ENCODE measurements at places on chromosomes 6 and 20.

DNA sequence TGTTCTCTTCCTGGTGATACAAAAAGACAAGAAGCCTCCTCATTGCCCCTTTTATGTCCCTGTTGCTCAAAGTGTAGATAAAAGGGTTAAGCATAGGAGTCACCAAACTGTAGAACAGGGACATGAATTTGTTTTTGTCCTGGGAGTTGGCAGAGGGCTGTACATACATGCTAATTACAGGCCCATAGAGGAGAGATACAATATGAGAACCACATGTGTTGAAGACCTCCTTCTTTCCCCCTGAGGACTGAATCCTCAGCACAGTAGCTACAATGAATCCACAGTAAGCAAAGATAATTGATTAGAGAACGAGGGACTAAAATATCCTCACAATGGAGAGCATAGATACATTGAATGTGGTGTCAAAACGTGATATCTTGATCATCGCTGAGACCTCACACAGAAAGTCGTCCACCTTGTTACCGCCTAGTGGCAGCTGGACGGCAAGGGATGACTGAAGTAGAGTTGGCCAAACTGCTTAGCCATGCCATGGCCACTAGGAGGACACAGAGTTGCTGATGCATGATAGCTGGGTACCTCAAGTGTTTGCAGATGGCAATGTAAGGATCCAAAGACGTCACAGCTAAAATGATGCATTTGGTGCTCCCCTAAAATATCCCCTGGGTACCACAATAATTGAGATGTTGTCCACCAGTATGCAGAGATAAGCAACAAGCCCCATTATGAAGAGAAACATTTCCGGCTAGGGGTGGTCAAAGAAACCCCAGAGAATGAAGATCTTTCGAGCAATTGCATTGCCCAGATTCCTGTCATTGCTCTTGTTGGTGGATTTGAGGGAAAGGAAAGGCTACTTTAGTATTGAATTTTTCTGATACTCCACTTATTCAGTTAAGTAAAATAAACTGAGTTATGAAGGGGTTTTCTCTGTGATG, 15.0 kb downstream of the OR2B3 start:
- no peak for DNase-seq

DNA sequence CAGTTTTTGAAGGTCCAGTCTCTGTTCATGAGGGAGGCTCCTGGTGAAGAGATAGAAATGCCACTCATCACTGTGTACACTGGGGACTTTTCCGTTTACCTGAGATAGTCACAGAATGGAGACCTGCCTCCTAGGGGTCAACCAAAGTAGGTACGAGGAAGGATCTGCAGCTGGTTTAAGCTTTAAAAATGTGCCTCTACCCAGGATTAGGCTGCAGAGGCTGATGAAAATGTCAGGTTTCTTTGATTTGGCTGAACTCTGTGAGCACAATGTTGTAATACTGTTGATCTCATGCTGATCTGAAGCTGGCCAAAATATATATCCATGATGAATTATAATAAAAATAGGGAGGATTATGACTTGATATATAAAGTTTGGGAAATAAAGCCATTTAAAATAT, 182.7 kb downstream of the ADAT2 start:
- no peak for DNase-seq

DNA sequence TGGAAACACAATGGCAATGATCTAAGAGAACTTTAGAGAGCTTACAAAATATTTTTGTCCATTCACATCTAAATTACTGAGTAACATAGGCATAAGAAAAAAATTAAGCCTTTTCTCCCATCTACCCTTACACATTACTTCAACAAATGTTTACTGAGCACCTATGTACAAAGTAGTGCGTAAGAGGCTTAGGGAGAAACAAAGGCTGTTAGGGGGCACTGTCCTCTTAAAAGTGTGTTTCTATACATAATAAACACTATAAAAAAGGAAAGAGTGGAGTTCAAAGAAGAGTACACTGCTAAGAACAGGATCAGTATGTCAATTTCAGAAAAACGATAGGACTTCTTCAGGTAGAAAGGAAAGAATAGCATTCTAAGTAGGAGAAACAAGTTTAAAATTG, 12.2 kb downstream of the ILRUN start:
- no peak for DNase-seq

- no peak for DNase-seq
Observed at GRCh38 chr6:84317463-84317862, 90.0 kb upstream of the CEP162 start.

DNA sequence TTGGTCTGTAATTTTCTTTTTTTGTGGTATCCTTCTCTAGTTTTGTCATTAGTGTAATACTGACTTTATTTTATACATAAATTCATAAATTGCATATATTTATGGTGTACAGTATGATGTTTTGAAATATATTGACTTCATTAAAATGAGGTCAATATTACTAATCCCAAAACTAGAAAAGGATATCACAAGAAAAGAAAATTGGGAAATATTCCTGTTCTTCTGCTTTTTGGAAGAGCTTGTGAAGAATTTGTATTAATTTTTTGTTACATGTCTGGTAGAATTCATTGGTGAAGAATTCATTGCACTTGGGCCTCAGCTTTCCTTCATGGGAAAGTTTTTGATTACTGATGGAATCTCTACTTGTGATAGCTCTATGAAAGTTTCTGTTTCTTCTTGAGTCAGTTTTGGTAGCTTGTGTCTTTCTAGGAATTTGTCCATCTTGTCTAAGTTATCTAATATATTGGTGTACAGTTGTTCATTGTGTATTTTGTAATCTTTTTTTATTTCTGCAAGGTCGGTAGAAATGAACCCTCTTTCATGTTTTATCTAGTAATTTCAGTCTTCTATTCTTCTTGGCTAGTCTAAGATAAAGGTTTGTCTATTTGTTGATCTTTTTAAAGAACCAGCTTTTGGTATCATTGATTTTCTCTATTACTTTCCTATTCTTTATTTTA, 11.3 kb upstream of the ZNF451 start:
- DNase-seq, result no peak

- DNase-seq, result no peak
Observed at GRCh38 chr6:30461055-30461454, 28.3 kb upstream of the HLA-E start.

DNA sequence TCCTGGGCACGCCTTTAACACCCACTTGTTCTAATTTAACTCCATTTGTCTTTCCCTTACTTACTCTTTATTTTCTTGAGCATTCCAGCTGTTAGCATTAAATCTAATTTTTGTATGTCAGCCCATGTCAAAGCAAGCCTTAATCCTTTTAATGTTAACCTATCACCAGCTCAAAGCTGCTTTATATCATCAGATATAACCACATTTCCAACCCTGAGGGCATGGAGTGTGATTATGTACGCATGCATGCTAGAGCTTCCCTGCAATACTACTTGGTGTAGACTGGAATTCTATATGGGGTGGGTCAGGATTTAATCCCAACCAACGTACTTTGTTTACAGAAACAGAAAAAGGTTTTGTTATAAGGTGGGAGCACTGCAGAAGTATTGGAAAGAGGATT, 139.4 kb upstream of the HMGN3 start:
- DNase-seq, result no peak
